Stimulated activated CD8-positive, alpha-beta memory T cell treated with anti-CD3 and anti-CD28 coated beads, Interleukin-4, amount 100 ng/mL, for 48 hours (primary cell): ENCODE measurements at places on chromosomes 5 and 9.

GRCh38 chr9:129455151-129455995, 165.5 kb downstream of the C9orf50 start:
- DNase-seq = no peak

GRCh38 chr5:116806836-116807235, 232.2 kb upstream of the SEMA6A start:
- no peak for DNase-seq

DNA sequence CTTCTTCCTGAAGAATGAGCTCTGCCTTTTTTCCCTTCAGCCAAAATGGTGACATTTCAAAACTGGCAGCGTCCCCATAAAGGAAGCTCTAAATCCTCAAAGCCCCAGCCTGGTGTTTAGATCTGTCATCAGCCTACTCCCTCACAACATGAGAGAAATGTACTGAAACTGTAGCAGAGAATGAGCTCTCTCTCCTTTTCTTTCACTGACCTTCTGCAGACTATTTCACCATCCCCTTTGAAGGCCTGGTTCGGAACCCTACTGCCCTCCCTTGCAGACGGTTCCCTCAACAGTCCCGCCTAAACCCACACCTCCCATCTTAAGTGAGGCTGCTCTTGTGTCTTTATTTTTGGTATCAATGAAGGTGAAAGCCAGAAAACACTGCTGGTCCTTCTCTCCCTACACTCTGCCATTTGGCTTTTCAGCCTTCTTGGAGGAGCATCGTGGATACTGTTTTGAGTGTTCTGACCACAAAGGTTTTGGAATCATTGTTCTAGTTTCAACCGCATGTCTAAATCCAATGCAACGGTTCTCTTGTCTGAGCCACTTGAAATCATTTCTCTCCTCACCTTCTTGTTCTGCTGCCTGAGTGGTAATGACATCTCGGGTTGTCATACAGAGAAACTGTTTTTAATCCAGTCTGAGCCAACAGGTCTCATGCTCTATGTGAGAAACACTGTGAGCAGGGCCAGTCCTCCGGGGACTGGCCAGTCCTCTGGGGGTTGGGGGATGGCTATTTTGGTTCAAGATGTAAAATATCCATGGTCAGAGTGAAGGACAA, 39.0 kb downstream of the ITK start:
- no peak for DNase-seq

DNA sequence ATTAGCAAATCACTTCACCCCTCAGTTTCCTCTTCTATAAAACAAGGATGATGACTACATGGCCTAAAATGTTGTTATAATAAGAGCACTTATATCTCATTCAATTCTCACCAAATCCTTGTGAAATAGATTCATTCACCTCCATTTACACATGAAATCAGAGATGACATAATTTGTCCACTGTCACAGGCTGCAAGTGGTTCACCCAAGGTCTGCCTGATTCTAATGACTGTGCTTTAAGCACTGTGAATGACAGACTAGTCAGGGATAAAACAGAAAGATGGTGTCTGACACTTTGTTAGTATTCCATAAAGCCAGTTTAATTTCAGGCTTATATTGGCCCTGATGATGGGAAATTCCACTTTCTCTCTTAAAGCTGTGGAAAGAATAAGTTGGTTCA, 209.5 kb downstream of the MAPKAP1 start:
- DNase-seq = no peak

GRCh38 chr9:70534471-70534870, 120.0 kb upstream of the KLF9 start:
- no peak for DNase-seq

DNA sequence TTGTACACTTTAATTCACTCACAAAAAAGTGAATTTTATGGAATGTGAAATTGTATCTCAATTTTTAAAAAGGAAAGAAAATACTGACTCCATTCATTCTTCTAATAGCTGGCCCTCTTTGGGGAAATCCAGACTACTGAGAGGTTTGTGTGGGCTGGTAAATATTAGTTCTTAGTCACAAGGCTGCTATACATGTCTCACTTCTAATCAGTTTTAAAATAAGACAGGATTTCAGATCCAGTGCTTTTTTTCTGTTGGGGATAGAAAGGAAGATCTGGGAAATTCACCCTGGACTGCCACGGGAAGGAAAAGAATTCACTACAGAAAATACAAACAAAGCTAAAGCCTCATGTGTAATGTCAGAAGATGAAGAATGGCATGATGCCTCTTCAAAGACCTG, 32.7 kb upstream of the ADAMTSL1 start:
- no peak for DNase-seq

DNA sequence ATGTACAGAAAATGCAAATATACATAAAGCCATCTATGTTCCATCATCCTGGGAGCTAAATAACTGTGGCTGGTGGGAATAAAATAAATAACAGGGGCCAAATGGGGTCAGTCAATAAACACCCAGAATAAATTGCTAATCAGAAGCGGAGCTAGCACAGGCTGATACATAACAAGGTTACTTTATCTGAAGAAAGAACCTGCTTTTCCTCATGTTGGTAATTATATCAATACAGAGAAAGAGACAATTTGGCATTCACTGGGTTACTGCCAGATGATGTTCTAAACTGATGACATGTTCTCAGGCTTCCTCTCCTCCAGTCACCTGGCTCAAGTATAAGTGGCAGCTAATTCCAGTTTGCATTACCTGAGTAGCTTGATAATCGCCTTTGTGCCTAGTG, 144.9 kb upstream of the CD180 start:
- DNase-seq = no peak

GRCh38 chr9:5720151-5720550, 91.2 kb downstream of the RIC1 start:
- DNase-seq = no peak

GRCh38 chr9:70679845-70680244, 265.4 kb upstream of the KLF9 start:
- DNase-seq = no peak

DNA sequence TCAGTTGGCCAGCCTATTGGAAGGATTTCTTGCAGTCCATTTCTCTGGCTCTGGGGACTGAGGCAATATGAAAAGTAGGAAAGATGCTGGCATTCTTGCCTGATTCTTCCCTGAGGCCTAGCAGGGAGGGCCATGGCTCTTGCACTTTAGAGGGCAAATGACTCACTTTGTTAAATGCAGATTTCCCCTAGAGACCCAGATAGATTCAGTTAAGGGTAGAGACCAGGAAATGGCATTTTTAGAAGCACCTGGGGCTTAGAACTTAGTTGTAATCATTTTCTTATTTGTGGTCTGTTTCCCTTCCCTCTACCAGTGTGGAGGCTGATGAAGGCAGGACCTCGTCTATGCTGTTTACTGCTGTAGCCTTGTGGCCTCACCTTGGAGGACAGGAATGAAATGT, 112.8 kb upstream of the NR3C1 start:
- no peak for DNase-seq

GRCh38 chr5:71701407-71701806, 17.7 kb upstream of the CARTPT start:
- DNase-seq = no peak

- no peak for DNase-seq
Observed at GRCh38 chr5:125510651-125511050, 764.2 kb upstream of the ZNF608 start.

- no peak for DNase-seq
Observed at GRCh38 chr9:12702160-12702758, 9.1 kb downstream of the TYRP1 start.

DNA sequence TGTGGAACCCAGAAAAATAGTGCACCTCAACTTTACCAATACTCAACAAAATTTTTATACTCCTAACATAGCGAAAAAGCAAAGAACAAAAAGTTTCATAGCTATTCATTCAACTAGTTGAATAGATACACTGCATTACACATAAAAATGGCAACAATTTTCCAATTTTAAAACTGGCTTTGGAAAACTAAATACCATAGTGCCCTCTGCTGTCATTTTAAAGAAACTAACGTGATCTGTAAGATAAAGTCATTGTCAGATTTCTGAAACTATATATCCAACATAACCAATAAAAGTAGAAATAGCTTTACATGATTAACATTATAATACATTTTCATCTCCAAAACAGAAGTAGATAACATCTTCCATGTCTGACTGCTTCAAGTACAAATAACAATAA, 31.6 kb downstream of the DTWD2 start:
- no peak for DNase-seq

- DNase-seq = no peak
Observed at GRCh38 chr5:181236954-181237641, 6.6 kb downstream of the RACK1 start.

GRCh38 chr9:89021154-89021803, 30.0 kb downstream of the S1PR3 start:
- DNase-seq = no peak

GRCh38 chr5:133402775-133403174, 209.6 kb downstream of the FSTL4 start:
- no peak for DNase-seq

- DNase-seq = no peak
Observed at GRCh38 chr5:1161833-1162229, 39.6 kb upstream of the SLC6A19 start.

DNA sequence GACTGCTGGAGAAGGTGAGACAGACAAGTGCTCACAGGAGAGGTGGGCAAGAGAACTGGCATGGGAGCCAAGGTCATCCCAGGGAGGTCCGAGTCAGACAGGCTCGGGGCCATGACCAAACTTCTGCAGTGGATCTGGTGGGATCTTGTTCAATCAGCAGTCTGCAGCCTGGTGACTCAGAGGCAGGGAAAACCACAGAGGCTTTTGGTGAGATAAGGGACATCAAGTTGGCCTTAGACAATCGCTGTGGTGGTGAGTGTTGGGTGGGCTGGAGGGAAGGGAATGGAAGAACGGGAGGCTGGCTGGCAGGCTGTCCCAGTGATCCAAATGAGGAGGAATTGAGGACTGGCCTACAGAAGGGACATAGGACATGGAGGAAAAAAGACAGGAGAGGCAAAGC, 123.8 kb downstream of the TMEM174 start:
- no peak for DNase-seq

- DNase-seq = peak; percentile 88
Observed at GRCh38 chr9:128902351-128903078, 18.3 kb upstream of the PHYHD1 start.

DNA sequence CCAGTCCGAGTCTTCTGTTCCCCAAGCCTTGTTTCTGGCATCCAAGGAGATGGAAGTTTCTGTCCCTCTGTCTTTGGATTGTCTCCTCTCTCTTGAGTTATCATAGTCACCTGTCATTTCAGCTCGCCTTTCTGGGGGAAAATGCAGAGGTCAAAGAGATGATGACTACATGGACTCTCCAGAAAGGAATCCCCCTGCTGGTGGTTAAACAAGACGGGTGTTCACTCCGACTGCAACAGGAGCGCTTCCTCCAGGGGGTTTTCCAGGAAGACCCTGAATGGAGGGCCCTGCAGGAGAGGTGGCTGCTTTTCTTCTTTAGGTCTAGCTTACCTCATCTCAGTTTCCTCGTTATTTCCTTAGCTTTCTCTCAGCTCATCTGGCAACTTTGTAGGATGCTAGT, 25.1 kb downstream of the ERAP2 start:
- DNase-seq = no peak
